Stimulated activated CD8-positive, alpha-beta memory T cell treated with anti-CD3 and anti-CD28 coated beads, Interleukin-15, amount 100 ng/mL, for 4 hours (primary cell): ENCODE measurements at places on chromosomes 13 and 19.

GRCh38 chr19:41264581-41265394 lies 616 bp downstream of the HNRNPUL1 start:
- peak; percentile 18 for DNase-seq

- DNase-seq = peak; percentile 13
These were observed 112.5 kb upstream of the SLC7A1 start for GRCh38 chr13:29707876-29708543.

GRCh38 chr19:35447606-35448469 lies at the start of gene FFAR2:
Gene FFAR2 (plus strand): TSS chr19:35448257. CDS start chr19:35449715, 1,458 bp downstream.
- no peak for DNase-seq

GRCh38 chr13:94296471-94296870 lies 183.0 kb downstream of the DCT start:
- no peak for DNase-seq

- no peak for DNase-seq
These were observed at the start of gene CNN2 for GRCh38 chr19:1025960-1026782. Gene CNN2 (plus strand): TSS chr19:1026608. CDS start chr19:1026662, 54 bp downstream.

DNA sequence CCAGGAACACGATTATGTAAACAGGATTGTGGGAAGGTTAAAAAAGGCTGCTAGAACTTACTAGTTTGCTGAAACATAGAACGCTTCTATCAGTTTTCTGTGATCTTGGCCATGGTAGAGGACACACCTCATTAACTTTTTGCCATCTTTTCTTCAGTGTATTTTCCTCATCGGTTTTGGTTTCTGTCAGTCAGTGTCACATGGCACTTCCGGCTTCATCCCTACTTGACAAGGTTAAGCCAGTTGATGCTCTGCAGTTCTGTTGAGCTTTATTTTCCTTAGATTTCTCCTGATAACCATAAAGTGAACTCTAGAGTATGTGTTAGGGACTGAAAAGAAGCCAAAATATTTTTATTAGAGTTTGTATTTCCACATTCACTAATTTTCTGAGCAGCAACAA lies 147.5 kb downstream of the NDFIP2 start:
- no peak for DNase-seq

DNA sequence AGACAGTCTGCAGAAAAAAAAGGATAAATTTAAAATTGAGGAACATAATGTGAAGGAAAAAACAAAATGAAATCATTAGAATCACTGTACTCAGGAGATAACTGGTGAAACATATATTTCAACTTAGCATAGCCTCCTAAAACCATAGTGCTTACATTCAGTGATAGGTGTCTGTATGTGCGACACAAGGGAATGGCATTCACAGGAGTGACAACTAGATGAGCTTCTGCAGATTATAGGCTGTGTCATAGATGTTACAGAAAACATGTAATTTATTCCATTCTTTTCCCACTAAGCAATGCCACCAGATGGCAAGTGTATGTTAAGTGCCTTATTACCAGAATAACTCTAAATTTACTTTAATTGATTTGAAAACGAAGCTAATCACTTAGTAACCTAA lies 960.0 kb upstream of the PCDH20 start:
- DNase-seq = no peak

DNA sequence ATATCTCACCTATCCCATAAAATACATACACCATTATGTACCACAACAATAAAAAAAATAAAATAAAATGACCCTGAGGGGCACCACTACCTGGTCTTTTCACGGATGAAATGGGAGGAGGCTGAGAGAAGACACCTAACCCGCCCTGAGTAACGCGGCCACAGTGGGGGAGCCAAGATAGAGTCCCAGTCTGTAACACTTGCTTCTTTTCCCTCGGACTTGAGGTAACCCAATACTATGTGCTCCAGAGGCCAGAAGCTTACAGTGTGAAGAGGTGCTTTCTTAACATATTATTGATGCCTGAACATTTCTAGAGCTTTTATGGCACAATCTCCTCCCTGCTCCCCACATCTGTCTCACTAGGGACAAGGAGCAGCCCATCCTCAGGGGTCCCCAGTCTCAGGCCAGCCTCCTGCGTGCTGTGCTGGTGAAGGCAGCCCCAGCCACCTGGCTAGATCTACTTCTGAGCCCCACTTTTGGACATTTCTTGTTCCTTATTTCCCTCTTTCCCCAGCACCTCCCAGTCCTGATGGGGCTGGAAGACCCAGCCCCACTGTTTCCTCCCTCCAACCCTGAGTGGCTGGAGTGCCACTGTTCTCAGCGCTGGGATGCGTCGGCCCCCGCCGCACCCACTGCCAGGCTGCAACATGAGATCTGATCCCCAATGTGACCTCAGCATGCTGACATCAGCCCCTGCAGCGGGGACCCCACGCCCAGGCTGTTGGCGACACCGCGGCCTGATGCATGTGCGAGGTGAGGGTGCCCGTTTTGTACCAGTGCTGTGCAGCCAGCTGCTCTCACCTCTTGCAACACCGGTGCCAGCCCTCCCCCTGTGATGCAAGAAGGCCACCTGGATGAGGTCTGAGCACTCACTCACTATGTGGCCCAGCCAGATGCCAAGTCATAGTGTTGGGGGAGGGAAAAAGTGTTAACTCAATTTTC lies 143.3 kb downstream of the DCLK1 start:
- no peak for DNase-seq

- DNase-seq = no peak
These were observed 61.1 kb upstream of the GPR12 start for GRCh38 chr13:26821672-26822071.

DNA sequence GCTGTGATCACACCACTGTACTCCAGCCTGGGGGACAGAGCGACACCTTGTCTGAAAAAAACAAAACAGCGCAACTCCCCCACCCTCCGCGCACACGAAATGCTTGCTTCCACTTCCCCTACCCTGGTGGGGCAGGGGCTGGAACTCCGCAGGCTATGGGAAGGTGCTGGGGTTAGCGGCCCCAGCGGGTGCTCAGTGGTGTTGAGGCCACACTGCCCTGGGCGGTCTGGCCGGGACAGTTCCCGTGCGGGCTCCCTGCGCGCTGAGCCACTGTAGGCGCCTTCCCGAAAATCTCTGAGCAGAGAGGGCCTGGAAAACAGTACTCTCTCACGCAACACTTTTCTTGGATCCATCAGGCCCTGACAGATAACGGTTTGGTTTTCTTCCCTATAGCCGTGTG lies 1.1 kb upstream of the WTIP start:
- no peak for DNase-seq
